ENCODE measurements at places on chromosomes 3 and 15.

GRCh38 chr15:21267671-21268395 is 172.5 kb downstream of the POTEB3 start:
- DNase-seq: no peak

DNA sequence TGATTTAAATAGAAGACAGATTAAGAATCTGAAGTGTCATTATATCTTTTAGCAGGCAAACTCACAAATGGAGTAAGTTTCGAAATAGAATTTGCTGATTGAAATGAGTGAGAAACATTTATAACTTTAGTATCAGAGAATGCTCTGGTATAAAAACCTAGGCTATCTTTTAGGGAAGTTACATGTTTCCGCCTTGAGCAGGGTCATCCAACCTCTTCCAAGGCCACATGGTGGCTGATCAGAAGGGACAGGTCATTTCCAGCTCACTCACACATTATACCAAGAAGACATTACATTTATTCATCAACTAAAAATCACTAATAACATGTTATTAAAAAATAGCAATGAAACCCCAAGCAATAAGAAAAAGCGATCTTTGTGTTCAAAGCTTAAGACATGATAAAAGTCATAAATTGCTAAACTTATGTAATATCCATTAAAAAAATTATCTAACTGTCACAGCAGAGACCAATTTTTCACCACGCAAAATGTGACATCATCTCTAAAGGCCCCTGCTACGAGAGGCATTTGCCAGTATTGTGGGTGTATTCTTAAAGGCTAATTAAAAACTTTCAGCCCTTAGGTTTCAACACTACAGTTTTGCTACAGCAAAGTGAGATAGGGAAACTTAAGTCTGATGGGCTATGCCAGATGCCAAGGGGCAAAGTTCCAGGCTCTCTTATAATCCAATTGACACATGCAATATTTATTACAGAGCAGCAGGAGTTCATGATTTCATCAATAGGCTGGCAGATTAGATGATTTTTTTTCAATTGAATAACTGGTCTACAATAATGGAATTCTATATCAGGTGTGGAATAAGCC is 240.4 kb upstream of the TBL1XR1 start:
- DNase-seq: no peak

GRCh38 chr3:59436164-59436958 is 386.5 kb upstream of the CFAP20DC start:
- no peak for DNase-seq

- DNase-seq: peak; percentile 32
These were observed 4.0 kb downstream of the RASSF1 start for GRCh38 chr3:50336452-50337174.

- DNase-seq: no peak
These were observed 426.7 kb upstream of the FRG2C start for GRCh38 chr3:75237477-75237876.
